ENCODE measurements at places on chromosomes 1 and 21.

DNA sequence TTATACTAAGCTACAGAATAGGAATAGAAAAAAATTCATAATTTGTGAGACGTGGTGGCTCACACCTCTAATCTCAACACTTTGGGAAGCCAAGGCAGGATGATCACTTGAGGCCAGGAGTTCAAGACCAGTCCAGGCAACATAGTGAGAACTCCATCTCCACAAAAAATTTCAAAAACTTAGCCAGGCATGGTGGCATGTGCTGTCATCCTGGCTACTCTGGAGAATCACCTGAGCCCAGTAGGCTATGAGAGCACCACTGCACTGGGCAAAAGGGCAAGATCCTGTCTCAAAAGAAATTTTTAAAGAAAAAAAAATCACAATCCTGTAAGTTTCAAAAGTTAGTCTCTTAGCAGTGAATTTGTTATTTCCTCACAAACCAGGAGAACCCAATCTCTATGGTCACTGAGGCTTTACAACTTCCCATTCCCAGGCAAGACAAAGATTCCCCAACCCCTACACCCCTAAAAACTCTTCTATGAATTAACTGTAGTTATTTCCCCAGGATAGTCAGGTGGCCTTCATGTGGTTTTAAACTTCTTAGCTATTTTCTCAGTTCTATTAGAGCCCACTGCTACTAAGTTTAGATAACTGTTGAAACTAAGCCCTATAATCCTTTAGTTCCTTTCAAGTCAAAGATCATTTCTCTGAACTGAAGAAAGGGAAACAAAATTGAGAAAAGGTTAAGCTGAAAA, 74.5 kb downstream of the FOXJ3 start:
- DNase-seq = no peak

GRCh38 chr1:183039330-183039729, 16.1 kb downstream of the LAMC1 start:
- DNase-seq = no peak

DNA sequence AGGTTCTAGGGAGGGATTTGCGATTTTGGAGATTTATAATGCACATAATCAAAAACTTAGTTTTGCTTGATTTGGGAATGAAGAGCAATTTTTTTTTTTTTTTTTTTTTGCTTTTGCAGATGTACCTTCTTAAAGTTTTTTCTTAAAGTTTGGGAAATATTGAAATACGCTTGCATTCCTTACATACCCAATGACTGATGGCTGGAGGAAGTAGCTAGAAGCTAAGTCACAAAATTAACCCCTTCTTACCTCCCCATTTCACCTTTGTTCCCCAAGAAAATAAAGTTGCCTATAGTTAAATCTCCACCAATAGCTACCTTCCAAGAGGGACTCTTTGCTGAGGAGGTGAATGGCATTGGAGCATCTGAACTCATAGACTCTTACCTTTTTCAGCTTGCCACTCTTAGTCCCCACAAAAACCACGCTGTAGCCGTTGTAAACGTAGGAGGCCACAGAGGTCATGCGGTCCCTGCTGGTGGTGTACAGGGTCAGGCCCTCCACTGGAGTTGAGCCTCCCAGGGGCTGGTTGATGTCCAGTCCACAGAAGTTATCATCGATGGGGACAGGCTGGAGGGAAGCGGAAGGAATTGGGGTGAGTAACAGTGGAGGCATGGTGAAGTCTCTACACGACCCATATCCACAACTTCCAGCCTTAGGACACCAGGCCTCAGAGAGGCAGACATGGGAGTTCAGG, 34.1 kb downstream of the PLXNA2 start:
- no peak for DNase-seq

DNA sequence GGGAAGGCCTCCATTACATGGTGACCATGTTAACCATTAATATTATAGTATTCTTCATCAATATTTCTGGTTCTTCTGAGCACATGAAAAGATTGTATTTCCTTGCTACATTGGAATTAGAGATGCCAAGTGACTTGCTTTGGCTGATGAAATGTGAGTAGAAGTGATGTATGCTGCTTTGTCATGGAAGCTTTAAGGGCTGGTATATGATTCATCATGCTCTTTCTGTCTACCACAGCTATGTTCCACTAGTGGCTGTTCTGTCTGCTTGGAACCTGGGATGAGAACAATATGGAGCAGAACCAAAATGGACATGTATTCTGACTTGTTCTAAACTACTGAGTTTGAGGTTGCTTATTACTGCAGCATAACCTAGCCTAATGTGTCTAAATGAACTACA, 163.3 kb downstream of the TM2D1 start:
- DNase-seq = no peak

DNA sequence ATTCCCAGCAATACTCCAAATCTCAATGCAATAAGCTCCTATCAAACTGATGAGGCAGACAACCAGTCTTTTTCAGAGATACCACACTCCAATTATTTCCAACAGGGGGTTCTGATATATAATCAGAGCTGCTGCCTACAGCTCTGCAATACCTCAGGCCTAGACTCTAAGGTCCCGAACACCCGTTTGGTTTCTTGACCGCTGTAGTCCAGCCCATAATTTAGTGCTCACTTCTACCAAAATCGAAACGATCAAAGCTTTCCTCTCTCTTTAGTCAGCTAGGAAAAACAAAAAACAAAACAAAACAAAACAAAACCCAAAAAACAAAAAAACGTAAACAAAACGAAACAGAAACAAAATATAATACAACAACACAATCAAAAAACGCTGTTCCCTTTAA, 453.0 kb downstream of the NEGR1 start:
- no peak for DNase-seq

GRCh38 chr1:101250222-101250621, 13.4 kb downstream of the S1PR1 start:
- DNase-seq = no peak

GRCh38 chr1:188958461-188959115, 1519.1 kb downstream of the BRINP3 start:
- no peak for DNase-seq

DNA sequence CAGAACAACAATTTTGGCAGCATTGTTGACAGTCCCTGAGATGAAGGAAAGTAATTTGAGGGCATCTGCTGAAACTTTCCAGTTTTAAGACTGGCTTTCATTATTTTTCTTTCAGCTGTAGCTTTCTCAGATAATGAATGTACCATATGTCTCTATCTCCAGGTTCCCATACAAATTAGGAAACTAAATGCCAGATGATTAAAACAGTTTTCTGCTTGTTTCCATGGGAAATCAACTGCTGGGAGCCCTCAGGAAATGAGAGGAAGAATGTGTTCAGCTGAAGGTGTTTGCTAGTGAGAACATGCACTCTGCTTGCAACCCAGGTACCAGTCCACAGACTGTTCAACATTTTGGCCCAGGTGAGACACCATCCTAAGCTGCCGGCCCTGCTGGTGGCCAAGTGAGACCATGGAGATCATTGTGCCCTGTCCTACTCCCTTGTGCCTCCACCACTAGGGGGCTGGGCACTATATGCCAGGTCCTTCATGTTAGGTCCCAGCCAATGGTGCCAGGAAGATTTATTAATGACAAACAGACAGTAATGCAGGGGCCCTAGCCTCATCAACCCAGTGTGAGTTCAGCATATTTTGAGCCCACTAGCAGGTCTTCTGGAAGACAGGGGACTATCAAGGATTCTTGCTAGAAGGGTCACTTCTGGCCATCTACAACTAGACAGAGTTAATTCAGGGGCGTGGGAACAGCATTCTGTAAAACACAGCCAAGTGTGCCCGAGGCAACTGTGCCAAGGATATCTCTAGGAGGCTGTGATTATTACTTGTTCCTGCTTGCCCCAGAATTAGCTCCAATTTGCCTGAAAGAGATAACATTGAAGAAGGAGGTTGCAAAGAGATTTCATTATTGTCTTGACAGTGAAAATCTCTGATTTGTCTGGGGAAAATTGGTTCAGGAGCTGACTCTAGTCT, 17.0 kb upstream of the LRRC8C start:
- DNase-seq = no peak

GRCh38 chr1:185973645-185974044, 239.5 kb downstream of the HMCN1 start:
- DNase-seq = no peak

- DNase-seq = no peak
These were observed 16.5 kb downstream of the PRRX1 start for GRCh38 chr1:170680428-170680827.

GRCh38 chr21:20647607-20648006, 350.6 kb upstream of the NCAM2 start:
- DNase-seq = no peak

DNA sequence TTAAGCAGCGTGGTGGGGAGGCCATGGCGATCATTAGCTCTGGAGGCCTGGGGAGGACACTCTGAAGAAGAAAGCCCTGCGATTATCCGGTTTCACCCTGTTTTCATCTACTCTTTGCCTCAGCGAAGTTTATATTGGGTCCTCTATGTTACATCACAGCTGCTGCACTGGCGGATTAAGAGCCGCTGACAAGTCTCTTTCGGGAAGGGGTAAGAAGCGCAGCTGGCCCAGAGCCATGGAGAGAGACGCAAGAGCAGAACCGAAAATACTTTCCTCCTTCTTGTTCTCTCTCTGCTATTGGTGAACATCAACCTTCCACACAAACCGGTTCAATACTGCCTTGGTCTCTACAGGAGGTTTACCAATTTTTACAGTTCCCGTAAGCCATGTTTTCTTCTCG, 291.5 kb downstream of the FAM72C start:
- DNase-seq = no peak

DNA sequence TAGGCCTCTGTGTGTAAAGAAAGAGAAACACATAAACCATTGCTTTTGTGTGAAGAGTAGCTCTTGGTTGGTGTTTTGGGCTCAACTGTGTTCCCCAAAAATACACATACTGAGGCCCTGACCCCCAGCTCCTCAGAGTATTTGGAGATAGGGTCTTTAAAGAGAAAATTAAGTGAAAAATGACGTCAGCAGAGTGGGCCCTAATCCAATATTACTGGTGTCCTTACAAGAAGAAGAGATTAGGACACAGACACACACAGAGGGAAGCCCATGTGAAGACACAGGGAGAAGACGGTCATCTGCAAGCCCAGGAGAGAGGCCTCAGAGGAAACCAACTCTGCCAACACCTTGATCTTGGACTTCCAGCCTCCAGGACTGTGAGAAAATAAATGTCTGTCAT, 76.9 kb upstream of the PGBD5 start:
- DNase-seq = no peak

DNA sequence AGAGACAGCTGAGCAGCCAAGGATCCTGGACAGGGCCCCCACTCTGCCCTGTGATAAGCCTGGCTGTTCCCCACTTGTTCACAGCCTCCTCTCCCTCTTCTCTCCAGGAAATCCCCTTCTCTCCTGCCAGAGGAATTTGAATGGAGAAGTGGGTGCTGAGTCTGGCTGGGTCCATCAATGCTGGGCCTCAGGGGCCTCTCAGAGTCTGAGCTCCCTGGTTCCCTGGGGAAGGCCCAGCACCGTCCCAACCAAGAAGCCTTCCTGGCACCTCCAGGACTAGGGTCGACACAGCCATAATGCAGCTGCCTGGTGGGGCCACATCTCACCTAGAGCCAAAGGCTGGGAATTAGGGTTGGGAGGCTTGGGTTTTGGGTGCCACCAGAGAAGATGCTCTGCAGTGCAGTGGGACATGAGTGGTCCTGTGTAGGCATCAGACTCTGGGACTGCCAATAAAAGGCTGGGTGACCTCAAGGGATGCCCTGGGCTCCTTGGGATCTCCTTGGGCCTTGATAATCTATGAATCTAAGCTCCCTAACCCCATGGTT, 2.5 kb downstream of the MYBPH start:
- DNase-seq = no peak

DNA sequence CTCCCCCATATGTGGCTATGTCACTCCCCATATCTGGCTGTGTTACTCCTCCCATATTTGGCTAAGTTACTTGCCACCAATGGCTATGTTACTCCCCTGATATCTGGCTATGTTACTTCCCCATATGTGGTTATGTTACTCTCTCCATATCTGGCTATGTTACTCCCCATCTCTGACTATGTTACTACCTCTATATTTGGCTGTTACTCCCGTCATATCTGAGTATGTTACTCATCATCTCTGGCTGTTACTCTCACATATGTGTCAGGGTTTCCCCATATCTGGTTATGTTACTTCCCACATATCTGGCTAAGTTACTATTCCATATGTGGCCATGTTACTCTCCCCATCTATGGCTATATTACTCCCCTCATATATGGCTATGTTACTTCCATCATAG, 50.3 kb upstream of the MAP10 start:
- no peak for DNase-seq

GRCh38 chr1:22218618-22219250, 75.8 kb upstream of the WNT4 start:
- no peak for DNase-seq

DNA sequence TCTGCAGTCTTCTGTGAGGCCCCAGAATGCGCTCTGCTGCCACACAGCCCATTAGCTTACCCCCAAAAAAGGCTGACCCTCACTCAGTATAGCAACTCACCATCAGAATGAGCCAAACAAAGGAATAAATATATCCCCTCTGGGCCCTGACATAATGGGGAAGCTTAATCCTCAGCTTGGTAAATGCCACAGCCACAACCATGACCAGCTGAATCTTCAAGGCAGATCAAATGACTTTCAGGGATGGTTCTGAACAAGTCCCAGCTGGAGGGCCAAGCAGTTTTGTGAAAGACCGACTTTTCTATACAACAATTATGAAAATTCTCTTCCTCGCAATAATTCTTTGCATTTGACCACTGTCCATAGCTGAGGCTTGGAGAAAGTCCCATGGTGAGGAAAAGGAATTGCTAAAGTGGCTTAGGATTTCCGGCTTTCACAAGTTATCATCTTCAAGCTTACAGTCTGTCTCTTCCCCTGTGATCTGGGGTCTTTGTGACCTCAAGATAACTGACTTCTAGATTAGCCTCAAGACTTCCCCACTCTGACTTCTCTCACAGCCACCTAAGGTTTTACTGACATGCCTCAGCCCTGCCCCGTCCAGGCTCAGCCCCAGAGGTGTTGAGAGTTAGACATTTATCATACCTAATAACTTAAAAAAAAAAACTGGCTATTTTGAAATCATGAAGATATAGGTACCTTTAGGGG, 47.8 kb upstream of the PBX1 start:
- DNase-seq = no peak

DNA sequence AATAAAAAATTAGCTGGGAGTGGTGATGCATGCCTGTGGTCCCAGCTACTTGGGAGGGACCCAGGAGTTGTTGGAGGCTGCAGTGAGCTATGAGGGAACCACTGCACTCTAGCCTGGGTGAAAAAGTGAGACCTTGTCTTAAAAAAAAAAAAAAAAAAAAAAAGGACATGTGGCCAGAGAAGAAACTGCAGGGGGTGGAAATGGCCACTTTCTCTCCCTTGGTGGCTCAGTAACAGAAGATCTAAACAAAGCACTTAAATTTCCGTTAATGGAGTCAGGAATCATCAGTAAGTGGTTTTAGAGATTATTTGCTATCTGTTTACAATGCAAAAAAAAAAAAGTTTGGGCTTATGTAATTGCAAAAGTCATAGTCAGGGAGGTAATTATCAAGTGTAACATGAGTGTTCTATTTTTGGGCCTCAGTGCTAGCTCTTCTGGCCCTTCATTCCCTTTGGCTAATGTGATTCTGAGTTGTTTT, 19.3 kb upstream of the OPRD1 start:
- DNase-seq = no peak

- DNase-seq = no peak
These were observed 285.7 kb upstream of the SGIP1 start for GRCh38 chr1:66248257-66248656.
